Stimulated activated CD4-positive, alpha-beta T cell treated with anti-CD3 and anti-CD28 coated beads, Interleukin-15, amount 100 ng/mL, for 1 hour (primary cell): ENCODE measurements at places on chromosomes 11 and 22.
A peak's percentile ranks its signal among the peaks of the same experiment; 100 is the strongest.

GRCh38 chr22:38204784-38205183 lies 3.0 kb downstream of the MAFF start:
- DNase-seq = no peak

DNA sequence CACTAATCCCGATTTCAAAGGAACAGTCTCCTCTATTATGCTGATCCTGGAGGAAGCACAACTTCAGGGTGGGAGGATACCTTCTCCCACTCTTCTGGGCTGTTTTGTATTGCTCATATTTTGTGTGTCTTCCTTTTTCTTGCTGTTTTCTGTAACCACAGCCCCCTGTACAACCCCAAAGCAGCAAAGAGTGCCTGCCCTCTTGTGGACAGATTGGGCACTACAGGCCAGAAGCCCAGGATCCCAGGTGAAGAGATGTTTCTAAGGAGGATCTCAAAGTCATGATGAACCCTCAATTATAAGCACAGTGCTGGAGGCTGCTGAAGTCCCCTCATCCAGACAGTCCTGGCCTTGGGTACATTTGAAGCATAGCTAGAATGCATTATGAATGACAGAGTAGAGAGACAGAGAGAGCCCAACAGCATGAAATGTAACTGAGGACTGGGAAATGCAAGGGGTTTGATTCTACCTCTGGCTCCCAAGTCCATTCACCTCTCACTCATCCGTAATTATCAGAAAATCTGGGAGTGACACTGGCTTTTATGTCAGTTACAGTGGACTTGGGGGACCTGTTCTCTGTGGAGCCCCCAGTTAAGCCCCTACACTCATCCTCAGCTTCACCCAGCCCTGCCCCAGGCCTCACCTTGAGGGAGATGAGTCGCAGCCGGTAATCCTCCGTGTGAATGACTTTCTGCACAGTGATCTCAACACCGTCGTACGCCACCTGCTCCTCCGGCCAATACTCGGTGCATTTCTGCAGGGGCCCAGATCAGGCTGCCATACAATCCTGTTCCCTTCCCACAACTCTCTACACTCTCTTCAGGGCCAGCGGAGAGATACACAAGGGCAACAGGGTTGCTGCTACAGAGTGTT lies 6.2 kb upstream of the IGSF22 start:
- peak; percentile 59 for DNase-seq

DNA sequence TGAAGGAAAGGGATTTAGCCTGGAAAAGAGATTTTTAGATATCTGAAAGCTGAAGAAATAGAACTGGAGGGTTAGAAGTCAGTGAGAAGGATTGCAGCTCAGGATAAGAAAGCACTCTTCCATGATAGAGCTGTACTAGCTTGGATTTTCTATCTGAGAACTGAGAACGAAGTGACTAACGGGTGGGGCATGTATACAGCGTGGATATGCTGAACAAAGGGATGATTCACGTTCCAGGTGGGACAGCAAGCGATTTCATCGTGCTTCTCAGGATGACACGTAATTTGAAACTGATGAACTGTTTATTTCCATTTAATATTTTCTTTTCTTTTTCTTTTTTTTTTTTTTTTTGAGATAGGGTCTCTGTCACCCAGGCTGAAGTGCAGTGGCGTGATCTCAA lies 53.0 kb downstream of the GRAMD1B start:
- no peak for DNase-seq

DNA sequence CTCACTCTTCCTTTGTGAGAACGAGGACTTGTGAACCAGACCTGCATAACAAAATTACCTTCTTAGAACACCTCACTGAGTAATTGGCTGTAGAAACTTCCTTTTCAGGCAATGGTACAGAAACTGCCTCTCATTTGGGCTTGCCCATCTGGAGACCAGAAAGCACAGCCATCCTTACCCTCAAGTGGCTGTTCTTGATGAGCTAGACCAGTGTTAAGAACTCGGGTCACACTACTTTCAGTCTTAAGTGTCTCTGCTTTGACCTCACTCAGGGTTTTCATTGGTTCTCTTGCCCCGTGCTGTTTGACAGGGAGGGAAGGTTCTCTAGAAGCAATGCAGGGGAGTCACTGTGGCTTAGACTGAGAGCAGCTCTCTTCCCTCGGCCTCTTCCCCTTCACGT lies 29.3 kb downstream of the NAT10 start:
- no peak for DNase-seq
